ENCODE measurements at places on chromosomes 1 and 21.
A peak's percentile ranks its signal among the peaks of the same experiment; 100 is the strongest.

DNA sequence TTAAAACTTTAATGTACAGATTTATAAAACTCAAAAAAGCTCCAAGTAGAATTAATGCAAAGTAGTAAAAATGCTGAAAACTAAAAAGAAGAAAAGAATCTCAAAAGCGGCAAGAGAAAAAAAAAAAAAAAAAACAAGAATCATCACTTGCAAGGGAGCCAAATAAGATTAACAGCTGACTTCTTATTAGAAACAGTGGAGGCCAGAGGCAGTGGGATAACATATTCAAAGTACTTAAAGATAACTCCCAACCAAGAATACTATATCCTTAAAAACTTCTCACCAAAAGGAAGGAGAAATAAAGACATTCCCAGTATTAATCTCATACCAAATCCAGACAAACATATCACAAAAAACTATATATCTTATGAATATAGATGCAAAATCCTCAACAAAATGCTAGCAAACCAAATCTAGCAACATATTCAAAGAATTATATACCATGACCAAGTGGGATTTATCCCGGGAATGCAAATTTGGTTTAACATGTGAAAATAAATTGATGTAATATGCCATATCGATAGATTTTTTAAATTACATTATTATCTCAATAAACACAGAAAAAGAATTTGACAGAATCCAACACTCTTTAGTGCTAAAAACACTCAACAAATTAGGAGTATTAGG, 62.7 kb downstream of the CAMK2N1 start:
- DNase-seq: no peak

- DNase-seq: no peak
Observed at GRCh38 chr1:246793356-246793896, 69.2 kb downstream of the SCCPDH start.

GRCh38 chr1:114756949-114757454, 782 bp downstream of the CSDE1 start:
- peak; percentile 71 for DNase-seq

DNA sequence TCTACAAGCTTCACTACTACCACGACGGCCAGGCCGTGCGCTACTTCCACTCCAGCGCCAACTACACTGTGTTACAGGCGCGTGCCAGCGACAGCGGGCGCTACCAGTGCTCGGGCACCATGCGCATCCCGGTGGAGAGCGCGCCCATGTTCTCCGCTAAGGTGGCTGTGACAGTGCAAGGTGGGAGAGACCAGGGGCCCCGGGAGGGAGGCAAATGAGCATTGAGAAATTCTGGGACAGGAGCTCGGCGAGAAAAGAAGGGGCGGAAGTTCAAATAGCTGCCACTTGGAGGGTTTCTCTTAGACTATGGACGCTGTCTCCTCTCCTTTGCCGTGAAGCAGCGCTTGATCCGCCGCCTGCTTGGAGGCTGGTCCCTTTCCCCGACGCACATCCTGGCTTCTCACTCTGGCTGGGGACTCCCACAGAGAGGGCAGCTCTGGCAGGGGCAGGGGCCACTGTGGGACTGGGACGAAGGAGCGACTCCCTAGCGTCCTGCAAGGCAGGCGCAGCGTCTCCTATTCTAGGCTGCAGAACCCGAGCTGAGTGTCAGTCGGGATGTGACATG, 4.6 kb downstream of the FCRLB start:
- DNase-seq: peak; percentile 67

DNA sequence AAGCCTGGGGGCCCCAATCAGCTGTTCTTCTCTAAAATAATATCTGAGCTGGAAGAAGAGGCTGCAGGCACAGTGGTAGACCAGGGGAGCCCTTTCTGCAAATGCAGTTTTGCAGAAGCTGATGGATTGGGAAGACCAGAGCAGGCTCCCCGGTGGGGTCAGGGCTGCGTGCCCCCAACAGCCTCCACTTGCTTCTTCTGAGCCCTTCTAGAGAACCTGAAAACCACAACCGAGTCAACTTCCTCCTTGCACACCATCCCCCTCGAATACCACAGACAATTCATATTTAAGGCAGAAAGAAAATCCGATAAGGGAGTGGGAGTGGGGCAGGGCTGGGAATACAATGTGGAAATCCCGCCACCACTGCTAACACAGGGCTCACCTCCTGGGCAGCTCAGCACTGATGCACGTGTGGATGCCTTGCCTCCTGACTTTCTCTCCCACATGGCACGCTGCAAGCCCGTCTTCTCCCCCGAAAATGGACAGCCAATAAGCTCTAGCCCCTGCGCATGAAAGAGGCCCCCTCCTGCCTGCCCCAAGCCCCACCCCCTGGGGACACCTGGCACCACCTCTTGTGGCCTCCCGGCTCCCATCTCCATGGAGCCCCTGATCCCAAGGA, 25.4 kb upstream of the ALDH4A1 start:
- DNase-seq: no peak

DNA sequence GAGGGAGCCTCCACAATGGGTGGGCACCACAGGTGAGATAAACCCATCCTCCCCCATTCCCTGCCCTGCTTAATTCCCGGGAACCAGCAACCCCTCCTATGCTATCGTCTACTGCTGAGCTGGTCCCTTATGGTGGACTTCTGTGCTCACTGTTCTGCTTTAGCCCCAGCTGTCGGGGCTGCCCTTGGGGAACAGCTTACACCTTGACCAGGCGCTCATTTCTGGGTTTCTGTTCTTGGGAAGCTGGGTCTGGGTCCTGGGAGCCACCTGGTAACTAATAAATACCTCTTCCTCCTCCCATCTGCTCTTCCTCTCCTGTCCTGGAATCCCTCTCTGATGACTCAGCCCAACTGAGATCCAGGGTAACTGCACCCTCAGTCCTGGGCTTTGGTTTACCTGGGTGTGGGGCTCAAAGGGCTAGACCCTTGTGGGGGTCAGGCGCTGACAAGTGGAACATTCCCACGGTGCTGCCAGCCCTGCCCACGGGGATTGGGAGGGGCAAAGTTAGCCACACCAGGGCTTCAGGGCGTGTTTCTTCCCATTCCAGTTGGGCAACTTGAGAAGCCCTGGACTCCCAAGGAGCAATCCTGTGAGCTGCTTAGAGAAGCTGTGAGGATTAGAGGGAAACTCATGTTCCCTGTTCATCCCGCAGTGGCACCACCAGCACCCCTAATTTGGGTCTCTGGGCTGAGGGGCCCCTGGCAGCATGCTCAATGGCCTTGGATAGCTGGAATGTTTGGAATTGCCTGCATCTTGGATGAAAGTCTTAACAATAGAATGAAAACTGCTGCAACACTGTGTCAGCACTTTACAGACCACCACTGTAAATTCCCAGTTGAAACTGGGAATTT, 1.6 kb downstream of the PCAT6 start:
- no peak for DNase-seq

- no peak for DNase-seq
Observed at GRCh38 chr1:182170891-182171461, 109.5 kb upstream of the ZNF648 start.

DNA sequence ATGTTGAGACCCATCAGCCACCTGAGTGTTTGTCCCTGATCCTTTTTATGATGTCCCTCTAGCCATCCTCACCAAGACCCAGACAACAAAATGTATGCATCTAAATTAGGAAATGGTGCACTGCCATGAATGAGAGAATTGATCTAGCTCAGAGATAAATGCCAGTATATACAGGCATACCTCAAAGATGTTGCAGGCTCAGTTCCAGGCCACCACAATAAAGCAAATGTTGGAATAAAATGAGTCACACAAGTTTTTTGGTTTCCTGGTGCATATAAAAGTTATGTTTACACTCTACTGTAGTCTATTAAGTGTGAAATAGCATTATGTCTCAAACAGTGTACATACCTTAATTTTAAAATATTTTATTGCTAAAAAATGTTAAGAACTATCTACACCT, 63.9 kb downstream of the CHIA start:
- DNase-seq: no peak

DNA sequence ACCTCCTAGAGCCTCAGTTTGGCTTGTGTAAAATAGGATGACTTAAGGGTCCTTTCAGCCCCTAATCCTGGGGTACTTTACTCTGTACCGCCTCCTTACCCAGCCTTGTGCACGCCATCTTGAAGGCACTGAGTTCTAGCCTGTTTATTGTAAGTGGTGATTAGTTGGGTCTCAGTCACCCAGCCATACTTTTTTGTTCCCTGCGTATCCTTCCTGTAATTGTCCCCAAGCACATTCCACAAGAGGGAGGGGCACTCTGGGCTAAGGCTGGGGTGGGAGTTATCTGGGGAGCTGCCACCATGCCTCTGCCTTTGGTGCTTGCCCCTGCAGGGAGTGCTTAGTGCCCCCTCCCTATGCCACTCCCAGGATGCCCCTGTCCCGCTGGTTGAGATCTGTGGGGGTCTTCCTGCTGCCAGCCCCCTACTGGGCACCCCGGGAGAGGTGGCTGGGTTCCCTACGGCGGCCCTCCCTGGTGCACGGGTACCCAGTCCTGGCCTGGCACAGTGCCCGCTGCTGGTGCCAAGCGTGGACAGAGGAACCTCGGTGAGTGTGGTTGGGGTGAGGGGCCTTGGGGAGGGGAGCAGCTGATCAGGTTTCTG, 856 bp downstream of the FDPS start:
- DNase-seq: peak; percentile 57

DNA sequence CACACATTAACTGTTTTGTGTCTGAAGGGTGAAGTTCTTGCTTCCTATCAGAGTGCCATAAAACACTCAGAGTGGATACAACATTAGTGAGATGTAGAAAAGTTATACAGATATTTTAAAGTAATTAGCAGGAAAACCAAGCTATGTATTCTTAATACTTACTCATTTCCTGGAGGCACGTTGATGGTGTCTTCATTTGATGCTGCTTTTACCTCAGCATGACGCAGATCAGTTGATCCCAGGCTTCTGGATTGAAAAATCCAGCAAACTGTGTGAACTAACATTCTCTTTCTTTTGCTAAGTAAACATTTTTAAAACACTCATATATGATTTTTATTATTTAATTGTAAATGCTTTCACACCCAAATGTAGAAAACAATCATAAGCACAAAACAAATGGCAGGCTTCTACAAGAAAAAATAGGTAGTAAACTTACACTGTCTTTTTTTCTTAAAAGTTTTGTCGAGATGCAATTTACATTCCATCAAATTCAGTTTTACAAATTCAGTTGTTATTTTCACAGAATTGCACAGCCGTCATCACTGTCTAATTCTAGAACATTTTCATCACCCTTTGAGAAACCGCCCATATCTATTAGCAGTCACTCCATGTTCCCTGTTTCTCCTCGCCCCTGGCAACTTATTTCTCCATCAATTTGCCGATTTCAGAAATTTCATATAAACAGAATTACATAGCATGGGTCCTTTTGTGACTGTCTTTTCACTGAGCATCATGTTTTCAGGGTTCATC, 198.9 kb downstream of the LRRC7 start:
- no peak for DNase-seq

DNA sequence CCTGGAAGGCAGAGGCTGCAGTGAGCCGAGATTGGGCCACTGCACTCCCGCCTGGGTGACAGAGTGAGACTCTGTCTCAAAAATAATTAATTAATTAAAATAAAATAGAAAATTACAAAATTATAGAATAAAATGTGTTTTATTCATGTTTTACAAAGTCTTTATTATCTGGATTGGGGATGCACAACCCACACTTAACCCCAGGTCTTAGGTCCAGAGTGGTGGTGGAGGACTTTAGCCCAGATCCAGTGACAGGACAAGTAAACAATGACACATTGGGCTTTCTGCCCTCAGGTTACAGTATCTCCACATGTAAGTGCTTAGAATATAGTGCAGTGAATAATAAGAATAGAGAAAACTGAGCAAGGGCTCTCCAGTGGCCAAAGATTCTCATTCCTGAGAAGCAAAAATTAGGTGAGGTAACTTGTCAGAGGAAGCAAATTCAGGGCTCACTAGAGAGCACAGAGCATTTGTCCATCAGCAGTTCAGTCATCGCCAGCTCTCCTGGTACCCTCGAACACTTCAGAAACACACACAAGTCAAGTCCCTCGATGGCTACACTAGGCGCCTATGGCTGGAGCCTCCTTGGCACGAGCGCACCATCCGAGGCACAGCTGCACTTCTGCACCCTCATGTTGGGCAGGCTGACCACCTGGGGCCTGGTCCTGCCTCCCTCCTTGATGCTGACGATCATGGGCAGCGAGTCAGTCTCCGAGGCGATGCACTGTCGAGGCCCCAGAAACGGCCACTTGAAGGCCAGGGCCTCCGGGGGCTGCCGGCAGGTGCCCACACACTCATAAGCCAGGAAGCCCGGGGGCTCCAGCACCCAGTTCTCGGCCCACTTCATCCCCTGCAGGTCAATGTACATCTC, 2.6 kb downstream of the LEFTY1 start:
- DNase-seq: peak; percentile 33

- DNase-seq: no peak
Observed at GRCh38 chr21:45409466-45410150, 4.6 kb downstream of the COL18A1 start.

DNA sequence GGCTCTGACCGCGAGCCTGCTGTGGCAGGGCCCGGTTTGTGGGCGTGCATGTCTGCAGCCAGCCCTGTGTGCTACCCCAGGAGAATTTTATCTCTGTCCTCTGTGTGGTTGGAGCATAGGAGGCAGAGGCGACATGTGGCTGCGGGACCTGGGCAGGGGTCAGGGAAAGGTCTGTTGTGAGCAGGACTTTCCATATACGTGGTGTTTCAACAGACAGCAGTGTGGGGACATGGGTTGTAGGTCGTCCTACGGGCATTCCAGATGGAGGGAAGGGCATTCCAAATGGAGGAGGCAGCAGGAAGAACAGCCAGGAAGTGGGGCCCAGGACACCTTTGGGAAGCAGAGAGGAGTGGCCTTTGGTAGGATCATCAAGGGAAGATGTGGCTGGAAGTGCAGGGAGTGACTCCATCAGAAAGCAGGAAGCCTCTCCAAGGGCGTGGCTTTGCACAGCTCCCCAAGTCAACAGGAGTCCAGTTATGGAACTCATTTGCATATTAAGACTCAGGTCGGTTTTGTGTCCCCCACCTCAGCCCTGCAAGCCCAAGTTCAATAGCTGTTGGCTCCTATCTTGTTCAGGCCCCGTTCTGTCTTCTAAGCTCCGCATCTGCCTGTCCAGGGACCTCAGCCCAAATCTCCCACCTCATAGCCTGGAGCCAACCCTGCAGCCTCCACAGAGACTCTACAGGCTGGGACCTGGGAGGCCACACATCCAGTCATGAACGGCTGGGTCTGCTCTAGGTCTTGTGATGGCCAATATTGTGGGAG, 309.1 kb downstream of the MATN1 start:
- DNase-seq: no peak

All from MCF 10A (cell line).